CD4-positive, alpha-beta memory T cell (primary cell): ENCODE measurements at places on chromosomes 2 and 18.

DNA sequence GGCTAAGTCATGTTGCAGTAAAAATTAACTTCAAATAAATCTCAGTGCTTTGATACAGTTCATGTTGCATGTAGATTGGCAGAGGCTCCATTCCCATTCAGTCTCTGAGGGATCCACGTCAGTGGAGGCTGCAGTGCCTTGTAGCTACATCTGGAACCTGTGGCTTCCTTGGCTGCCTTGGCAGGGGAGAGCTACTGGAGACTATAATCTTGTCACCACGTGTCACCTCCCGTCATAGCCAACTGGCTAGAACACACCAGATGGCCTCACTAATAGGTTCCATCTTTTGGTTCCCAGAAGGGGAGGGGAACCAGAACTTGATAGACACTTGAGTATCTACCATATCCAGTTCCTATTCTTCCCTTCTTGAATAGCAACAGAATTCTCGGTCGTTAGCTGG, 28.4 kb downstream of the E2F6 start:
- no peak for DNase-seq

- no peak for DNase-seq
These were observed 15.3 kb downstream of the DCTN1 start for GRCh38 chr2:74364533-74365505.

GRCh38 chr2:38747007-38747424, 4.1 kb downstream of the SRSF7 start:
- DNase-seq: no peak

DNA sequence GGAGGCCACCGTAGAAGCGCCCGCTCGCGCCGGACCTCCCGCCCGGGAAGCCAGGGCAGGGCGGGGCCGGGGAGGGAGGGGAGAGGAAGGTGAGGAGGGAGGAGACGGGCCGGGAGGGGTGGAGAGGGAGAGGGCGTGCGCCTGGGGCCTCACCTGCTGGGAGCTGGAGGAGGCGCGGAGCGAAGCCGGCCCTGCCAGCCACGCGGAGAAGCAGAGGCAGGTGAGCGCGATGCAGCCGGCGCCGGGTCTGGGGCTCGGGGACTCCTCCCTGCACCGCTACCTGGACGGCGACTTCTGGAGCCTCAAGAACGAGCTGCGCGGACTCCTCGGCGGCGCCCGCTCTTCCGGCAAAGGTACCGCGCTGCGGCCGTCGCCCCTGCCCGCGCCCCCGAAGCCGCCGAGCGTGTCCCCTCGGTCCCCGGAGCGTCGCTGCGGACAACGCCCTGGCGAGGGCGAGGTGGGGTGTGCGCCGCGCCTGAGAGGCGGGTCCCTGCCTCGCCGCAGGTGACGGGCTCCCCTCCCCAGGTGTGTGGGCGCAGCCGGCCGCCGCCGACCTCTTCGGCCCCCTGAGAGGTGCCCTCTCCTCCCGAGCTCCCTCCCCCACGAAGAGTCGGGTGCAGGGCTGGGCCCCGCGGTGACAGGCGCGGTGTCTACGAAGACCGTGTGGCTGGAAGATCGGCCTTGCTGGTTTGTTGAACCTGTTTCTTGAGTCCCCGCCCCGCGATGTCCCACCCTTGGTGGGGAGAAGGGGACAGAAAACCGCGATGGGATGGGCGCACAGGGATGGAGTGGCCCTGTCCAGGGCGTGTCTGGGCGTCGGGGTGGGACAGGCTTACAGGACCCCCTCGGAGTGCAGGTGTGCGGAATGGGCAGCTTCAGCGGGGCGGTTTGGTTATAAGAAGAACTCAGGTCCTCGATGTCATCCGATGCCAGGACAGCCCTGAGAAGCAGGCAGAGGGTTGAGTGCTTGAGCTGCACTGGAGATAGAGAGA, at the start of gene ACOXL:
Gene ACOXL, plus strand, starts transcription at position 152 of the 992 bp plus-strand sequence. CDS start 35,817 bp downstream, outside the sequence.
- peak; percentile 5 for DNase-seq

- no peak for DNase-seq
These were observed 23.5 kb downstream of the DPP4 start for GRCh38 chr2:162050513-162050961.

- DNase-seq: no peak
These were observed 175.7 kb upstream of the HAAO start for GRCh38 chr2:42967959-42968674.

DNA sequence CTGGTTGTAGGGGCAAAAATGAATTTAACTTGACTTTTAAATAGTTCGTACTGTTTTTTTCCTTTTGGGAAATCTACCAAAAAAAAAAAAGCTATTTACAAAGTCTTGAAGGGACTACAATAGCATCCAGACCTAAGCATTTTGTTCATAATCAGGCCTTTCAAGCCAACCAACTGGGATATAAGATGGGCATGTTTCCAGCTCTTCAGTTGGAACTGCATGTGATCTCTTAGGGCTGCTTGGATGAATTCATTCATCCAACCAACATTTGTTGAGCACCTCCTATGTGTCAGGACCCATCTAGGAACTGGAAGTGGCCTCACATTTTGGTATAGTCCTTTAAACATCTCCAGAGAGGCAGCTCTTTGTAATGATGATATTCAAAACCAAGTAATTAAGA, 98.6 kb downstream of the AAK1 start:
- DNase-seq: no peak

- DNase-seq: no peak
These were observed 1029.9 kb upstream of the ACVR2A start for GRCh38 chr2:146814971-146815370.

- DNase-seq: no peak
These were observed 78.4 kb upstream of the FZD7 start for GRCh38 chr2:201955231-201955630.
